ENCODE measurements at places on chromosomes 16 and 17.
A peak's percentile ranks its signal among the peaks of the same experiment; 100 is the strongest.

- no peak for DNase-seq
Observed at GRCh38 chr17:75721463-75722011, 278 bp downstream of the ITGB4 start.

DNA sequence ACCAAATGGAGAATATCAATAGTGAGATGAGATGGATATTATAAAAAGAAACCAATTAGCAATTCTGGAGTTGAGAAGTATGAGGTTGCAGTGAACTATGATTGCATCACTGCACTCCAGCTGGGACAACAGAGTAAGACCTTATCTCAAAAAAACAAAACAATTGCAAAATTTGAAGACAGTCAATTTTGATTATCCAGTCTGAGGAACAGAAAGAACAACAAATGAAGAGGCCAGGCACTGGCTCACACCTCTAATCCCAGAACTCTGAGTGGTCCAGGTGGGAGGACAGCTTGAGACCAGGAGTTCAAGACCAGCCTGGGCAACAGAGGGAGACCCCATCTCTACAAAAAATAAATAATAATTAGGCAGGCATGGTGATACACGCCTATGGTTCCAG lies 35.0 kb downstream of the USP32 start:
- DNase-seq = no peak

DNA sequence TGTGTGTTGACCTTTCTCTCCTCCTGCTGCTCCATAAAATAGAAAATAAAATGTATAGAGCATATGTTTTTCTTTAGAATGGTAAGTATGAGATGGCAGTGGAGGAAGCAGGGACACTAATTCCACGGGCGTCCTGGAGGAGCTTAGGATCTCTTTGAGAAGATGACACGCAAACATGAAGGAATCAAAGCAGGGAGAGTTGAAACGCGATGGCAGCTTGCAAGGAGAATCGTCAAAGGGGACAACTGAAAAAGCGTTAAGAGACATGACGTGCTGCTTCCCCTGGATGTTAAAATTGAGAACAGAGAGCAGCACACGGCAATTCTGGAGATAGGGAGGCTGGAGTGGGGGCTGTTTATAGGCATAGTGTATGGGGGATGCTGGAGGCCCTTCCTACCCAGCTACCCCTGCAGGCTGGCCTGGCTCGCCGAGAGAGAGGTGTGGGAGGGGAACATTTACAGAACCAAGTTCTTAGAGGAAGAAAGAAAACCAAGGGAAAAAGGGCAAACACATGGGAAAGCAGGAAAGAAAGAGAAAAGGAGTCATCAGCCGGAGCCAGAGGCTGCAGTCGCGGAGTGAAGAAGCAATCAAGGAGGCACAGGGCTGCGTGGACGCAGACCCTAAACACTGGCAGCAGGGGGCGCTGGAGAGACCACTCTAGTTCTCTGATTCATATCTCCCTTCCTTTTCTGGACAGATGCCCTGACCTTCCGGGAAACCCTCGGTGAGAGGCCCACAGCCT lies 55.8 kb downstream of the MYH13 start:
- DNase-seq = peak; percentile 35

DNA sequence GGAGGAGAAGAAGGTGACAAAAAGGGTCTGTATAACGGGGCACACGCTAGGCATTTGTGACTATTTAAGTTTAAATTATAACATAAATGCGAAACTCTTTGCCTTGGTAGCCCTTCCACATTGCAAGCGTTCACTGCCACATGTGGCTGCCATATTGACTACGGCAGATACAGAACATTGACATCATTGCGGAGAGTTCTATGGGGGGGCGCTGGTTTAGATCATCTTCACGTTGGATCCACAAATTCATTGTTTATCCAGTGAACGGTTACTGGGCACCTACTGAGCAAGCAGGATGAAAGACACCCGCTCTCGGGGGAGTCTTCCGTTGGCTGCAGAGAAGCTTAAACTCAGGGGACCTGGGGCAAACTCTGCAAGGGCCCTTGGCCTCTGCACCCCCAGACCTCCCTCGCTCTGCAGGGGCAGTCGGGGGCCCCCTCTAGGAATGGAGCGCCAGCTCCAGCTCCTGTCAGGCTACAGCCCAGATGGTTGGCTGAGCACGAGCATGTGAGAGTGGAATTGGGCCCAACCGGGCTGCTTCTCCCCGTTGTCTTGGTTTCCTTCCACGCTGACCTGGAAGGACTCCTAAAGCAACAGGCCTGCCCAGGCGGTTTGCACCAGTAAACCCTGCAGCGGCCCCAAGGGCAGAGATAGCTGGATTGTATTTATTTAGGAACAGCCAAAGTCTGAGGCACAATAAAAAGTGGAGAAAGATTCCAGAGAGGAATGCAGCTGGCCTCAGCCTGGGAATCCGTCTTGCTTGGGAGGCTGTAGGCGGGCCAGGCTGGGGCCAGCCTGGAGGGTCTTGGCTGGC lies 172.2 kb downstream of the SEC14L1 start:
- peak; percentile 85 for DNase-seq

DNA sequence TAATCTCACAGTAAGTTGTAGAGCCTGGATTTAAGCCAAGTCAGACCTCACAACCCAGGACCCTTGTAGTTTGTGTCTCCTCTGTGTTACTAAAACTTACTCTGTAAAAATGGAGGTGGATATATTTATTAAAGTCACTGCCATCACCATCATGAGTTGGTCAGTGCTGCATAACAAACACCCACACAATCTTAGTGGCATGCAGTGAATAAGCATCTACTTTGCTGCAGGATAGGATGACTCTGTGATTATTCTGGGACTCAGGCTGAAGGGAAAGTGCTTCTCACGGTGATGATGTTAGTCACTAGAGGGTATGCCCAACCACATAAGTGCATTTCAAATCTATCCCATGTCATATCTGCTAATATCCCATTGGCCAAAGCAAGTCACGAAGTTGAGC lies 398.7 kb downstream of the XYLT1 start:
- DNase-seq = no peak

DNA sequence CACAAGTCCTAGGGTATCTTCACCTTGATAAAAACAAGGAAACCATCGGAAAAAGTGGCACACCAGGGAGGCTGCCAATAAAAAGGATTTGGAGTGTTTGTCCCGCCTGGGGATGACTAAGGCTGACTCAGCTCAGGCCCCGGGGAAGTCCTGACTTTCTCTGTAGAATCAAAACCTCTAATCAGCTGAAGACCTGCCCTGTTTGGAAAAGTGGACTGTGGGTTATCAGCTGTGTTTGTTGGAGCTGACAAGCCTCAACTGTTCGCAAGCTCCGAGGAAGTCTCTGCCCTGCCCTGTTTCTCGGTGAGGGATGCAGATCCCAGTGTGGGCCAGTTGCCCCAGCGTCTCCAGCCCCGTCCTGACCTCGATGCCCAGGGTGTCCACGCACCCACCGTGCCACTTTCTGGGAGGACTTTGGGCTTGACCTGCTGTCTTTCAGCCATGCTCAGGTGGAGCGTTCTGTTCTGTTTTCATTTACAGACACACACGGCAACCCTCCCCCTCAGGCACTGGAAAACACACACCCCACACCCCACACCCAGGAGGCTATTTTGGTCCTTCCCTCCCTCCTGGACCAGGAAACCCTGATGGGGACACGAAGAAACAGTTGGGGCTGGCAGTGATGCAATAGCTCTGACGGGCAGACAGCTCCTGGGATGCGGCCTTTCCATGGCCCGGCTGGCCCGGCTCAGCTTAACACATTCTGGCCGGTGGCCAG lies 27.6 kb upstream of the PITPNA start:
- no peak for DNase-seq

GRCh38 chr17:8757189-8757588 lies 1.2 kb downstream of the SPDYE4 start:
- no peak for DNase-seq

DNA sequence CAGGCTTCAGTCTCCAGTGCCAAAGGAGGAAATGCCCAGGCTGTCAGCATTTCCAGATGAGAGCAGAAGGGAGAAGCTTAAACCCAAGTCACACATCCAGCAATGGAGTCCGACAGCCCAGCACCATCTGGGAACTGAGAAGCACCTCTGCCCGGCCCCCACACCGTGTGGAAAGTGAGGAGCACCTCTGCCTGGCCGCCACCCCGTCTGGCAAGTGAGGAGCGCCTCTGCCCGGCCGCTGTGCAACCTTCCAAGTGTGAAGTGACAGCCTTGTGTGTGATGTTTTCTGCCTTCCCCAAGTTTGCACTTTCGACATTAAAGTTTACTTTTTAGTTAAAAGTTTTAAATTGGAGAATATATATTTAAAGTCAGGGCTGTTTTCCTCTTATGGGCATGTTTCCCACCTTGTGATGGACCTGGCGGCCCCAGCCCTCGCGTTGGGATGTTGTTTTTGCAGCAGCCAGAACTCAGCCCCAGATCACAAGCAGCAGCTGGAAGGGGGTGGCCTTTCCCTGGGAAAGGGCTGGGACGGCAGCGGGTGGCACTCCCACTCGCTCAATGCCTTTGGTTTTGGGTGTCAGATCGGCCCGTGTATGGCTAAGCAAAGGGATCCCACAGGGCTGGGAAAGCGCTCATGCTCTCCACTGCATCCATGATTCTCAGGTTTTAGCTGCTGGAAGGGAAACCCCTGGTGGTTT lies 7.2 kb downstream of the CCDC137 start:
- DNase-seq = no peak

GRCh38 chr16:19177111-19177739 lies 9.2 kb downstream of the SYT17 start:
- DNase-seq = no peak

GRCh38 chr16:76371441-76371840 lies 94.2 kb downstream of the CNTNAP4 start:
- no peak for DNase-seq

- DNase-seq = no peak
Observed at GRCh38 chr16:86505185-86505898, 5.0 kb upstream of the FOXF1 start.

DNA sequence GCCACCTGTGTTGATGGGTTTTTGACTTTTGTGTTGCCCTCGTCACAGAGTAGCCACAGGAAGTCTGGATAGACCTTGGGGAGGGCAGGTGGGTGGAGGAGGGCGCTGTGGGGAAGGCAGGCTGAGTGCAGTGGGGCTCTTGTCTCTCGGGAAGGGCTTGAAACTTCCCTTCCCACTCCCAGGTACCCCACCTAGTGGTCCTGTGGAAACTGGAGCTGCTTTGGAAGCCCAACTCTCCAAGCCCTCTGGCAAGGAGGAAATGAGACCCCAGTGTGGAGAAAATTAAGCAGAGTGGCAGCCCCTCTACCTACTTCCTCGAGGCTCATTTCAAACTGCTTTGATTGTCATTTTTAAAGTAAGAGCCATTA lies 9.2 kb downstream of the CA5A start:
- no peak for DNase-seq

DNA sequence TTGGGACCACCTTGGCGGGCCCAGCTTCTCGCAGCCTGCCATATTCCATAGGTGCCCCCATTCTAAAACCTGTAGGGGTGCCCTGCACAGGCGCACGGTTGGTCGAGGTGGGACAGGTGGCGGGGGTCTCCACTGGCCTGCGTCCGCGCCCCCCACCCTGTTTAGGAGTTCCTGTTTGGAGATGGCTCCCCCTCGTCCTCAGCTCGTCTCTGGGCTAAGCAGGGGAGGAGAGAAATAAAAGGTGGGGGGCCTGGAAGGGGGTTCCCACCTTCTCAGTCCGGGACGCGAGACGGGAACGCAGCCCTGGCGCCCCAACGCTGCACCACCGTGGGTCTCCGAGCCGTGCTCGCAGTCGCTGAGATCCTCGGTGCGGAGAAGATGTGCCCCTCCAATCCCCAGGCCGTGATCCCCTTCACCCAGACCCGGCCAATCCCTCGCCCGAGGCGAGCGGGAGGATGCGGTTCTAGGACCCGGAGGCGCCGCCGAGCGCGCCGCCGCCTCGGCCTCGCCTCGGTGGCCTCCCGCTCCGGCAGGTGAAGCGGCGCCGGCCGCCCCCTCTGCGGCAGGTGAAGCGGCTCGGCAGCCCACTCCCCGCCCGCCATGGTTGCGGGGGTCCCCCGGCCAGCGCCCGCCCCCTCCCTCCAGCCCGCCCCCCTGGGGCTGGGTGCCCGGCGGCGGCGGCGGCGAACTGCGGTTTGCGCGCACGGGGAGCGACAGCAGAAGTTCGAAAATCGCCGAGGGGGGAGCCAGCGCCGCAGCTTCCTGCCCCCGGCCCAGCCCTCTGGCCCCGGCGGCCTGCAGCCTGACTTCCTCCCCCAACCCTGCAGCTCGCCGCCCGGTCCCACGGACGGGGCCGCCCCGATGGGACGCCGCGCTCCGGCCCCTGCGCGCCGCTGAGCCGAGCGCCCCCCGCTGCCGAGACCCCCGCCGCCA lies at the start of gene FMNL1:
Gene FMNL1 (plus strand): TSS at position 805 of the 933 bp plus-strand sequence. CDS start 240 bp downstream, outside the sequence.
- no peak for DNase-seq

- DNase-seq = no peak
Observed at GRCh38 chr16:85994492-85995490, 95.8 kb downstream of the IRF8 start.

GRCh38 chr16:85178006-85178591 lies 65.8 kb upstream of the CIBAR2 start:
- DNase-seq = no peak

DNA sequence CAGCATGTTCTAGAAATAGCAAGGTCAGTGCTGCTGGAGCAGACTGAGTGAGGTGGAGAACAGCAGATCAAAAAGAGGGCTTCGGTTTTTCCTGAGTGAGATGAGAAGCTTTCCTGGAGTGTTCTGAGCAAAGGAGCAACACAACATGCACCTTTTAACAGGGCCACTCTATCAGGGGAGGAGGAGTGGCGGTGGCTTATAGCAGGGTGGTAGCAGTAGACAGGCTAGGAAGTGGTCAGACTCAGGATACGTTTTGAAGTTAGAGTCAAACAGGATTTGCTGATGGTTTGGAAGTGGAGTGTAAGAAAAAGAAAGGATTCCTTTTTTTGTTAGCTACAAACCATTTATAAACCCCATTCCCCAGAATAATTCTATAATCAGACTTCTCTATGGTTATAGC lies 12.5 kb downstream of the POLG2 start:
- DNase-seq = no peak

- DNase-seq = no peak
Observed at GRCh38 chr16:18003033-18003432, 333.5 kb downstream of the NPIPA8 start.

DNA sequence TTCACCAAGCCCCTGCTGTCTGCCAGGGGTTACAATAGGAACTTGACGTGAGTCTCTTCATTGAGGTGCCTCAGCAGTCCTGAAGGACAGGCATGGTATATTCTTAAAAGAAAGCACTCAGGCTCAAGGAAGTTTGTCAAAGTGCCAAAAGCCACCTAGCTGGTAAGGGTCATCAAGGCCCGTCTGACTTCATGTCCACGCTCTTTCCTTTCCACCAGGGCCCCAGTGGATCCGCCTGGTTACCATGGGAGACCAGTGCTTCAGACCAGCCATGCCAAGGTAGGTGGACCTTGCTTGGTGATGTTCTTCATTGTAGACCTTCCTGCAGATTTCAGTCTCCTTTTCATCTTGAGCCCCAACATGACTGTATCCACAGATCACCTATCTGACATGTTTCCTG lies 27.6 kb upstream of the CCL1 start:
- DNase-seq = no peak
